Activated CD4-positive, alpha-beta T cell treated with anti-CD3 and anti-CD28 coated beads, Interleukin-2, Interleukin-6, amounts not matched to agents 100 ng/mL and 50 ng/mL, durations not matched to agents 16 hours and 8 hours (primary cell): ENCODE measurements at places on chromosomes 3 and 15.
A peak's percentile ranks its signal among the peaks of the same experiment; 100 is the strongest.

DNA sequence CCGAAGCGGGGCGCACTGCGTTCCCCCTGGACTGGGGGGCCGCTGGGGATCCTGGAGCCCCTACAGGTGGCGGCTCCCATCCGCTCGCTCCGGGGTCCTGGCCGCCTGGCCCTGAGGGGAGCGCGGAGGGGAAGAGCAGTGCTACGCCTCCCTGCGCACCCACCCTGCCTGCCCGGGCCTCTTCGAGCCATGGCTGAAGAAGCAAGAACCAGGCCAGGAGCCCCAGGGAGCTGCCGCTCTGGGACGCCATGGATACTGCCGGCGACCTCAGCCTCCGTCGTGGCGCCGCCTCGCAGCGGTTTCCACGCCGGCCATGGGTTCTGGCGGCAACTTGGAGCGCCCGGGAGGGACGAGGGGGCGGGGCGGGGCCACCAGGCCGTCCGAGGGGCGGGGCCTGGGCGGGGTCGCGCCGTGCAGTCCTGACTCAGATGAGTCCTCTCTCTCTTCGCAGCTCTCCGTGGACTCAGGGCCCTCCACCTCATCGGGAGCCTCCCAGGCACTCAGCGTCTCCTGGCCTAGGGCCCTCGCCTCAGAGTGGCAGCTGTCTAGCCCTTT lies 50.9 kb downstream of the MYL3 start:
- DNase-seq, result peak; percentile 73

DNA sequence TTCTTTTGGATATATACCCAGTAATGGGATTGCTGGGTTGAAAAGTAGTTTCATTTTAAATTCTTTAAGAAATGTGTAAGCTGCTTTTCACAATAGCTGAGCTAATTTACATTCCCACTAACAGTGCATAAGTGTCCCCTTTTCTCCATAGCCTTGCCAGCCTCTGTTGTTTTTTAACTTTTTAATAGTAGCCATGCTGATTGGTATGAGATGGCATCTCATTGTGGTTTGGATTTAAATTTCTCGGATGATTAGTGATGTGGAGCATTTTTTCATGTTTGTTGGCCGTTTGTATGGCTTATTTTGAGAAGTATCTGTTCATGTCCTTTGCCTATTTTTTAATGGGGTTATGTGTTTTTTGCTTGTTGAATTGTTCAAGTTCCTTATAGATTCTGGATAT lies 444.3 kb upstream of the ATP11B start:
- DNase-seq, result no peak

DNA sequence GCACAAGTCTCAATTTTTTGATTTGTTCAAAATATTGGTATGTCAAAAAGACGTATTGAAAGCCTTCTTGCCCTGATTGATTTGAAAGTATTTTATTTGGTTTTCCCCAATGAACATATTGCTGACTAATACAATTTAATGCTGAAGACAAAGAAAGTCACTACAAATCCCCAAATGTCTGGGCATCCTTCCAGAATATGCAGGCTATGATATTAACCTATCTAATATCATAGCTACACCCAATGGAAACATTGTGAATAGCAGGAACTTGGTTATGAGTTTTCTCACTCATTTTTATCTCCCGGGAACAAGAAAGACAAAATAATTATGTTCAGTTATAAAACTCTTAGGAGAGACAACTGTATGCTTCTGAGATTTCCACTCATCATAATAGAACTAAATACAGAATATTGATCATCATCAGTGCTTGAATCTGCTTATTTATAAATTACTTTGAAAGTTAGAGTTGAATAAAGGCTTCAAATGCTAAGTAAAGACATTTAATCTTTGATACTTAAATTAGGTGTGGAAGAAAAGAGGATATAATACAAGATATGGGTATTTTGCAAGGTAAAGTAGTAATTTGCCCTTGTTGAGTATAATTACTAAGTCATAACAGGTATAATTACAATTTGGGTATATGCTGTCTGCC lies 483.9 kb downstream of the RBMS3 start:
- DNase-seq, result no peak

DNA sequence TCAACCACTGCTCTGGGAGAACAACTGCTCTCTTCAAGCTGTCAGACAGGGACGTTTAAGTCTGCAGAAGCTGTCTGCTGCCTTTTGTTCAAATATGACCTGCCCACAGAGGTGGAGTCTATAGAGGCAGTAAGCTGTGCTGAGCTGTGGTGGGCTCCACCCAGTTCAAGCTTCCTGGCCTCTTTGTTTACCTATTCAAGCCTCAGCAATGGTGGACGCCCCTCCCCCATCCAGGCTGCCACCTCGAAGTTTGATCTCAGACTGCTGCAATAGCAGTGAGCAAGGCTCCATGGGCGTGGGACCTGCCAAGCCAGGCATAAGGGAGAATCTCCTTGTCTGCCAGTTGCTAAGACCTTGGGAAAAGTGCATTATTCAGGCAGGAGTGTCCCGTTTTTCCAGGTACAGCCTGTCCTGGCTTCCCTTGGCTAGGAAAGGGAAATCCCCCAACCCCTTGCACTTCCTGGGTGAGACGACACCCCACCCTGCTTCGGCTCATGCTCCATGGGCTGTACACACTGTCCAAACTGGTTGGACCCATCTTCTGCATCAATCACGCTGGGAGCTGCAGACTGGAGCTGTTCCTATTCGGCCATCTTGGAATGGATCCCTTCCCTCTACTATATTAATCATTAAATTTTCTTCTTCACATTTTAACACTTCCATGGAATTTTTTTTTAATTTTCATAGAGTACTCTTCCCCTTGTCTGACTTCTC lies 167.0 kb upstream of the UBE2E2 start:
- no peak for DNase-seq

DNA sequence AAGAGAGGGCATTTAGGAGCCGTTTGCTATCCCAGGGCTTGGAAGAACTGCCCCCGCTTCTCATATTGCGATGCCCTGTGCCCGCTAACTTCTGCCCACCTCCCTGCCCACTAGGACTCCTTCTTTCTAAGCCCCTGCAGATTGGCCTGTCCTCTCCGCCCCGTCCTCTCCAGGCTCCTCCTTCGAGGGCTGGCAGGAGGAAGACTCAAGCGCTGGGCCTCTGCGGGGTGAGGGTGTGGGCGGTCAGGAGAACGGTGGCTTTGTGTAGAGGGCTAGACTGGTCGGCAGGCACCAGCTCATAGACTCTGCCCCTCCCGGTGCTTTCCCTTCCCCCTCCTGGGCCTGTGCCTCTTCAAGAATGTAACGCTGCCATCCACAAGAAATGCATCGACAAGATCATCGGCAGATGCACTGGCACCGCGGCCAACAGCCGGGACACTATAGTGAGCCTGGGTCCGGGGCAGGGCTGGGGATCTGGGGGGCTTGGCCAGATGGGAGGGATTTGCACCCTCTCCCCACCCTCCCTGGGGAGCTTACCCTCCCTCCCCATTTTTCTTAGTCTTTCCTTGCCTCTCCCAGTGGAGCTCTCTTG lies 21.9 kb downstream of the PRKCD start:
- DNase-seq, result no peak

DNA sequence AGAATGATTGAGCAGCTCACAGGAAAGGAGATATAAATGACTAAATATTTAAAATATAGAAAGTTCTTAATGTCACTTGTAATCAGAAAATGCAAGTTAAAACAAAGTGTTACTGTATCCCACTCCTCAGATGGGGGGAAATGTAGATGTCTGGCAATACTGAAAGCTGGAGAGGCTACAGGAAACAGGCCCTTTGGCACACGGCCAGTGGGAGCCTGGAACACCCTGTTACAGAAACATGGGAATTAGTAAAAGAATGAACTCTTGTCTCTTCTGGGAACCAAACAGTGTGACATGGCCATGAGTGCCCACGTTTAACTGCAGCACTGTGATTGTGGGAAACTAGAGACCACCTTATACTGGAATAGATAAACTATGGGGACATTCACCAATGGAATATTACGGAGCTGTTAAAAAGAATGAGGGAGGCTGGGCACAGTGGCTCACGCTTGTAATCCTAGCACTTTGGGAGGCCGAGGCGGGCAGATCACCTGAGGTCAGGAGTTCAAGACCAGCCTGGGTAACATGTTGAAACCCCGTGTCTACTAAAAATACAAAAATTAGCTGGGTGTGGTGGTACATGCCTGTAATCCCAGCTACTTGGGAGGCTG lies 50.2 kb downstream of the CDCP1 start:
- no peak for DNase-seq
